ENCODE measurements at places on chromosomes 11 and 22.

GRCh38 chr11:11555208-11555607, 66.6 kb downstream of the GALNT18 start:
- DNase-seq = no peak

DNA sequence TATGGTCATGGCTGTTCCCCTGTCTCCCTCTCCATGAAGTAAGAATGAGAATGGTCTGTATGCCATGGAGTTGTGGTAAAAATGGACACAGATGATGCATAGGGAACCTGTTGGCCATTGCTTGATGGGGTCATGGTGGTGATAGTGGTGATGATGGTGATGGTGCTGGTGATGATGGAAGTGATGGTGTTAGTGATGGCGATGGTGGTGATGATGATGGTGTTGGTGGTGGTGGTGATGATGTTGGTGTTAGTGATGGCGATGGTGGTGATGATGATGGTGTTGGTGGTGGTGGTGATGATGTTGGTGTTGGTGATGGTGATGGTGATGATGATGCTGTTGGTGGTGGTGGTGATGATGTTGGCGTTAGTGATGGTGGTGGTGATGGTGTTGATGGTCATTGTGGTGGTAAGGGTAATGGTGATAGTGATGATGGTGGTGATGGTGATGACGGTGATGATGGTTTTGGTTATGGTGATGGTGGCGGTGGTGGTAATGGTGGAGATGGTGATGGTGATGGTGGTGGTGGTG, 5.1 kb upstream of the CACNA1I start:
- DNase-seq = no peak

- no peak for DNase-seq
Observed at GRCh38 chr11:80719292-80719646, 1278.4 kb upstream of the TENM4 start.

- DNase-seq = no peak
Observed at GRCh38 chr11:7449211-7449840, 36.0 kb upstream of the OLFML1 start.

DNA sequence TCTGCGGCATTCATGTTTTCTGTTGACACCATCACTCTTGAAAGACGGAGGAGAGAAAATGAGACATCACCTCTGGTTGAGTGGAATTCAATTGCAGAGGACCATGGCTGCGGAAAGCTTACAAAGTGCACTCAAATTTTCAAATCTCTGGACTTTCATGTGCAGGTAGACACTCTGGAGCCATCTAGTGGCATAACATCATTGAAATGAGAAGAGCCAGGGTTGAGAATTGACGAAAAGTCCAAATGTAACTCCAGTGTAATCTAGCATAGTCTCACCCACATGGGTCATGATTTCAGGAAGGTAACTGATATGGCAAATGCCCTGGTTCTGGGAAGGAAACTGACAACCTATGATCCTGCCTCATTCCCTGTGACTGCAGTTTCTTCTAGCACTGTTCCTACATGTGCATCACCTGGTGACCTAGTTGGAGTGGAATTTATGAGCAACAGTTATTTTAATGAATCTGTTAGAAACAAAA, 687.8 kb downstream of the KCNA4 start:
- DNase-seq = no peak

GRCh38 chr11:117189191-117189940, 9.8 kb upstream of the TAGLN start:
- no peak for DNase-seq

DNA sequence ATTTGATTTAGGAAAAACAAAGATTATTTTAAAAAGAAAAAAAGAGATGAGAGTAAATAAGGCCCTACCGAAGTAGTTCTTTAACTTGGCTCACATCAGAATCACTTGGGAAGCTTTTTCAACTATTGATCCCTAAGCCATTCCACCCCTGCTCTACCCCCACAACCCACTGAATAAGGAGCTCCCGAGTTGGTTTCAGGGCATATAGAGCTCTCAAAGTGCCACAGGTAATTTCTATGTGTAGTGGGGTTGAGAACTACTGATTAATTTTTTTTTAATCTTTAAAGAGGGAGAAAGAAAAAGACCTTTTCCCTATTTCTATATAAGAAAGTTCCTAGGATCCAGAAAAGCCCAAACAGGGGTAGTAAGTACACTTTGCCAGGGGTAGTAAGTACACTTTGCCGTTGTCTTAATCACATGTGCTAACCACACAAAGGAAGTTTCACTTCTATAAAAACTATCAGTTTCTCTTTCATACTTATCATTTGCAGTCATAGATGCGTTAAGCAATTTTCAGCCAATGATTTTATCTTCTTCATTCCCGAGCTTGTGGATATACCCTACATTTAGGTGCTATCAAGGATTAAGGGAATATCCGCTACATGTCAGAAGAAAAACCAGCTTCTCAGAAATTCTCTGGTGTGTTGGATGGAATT, 108.4 kb upstream of the ZC3H12C start:
- no peak for DNase-seq

DNA sequence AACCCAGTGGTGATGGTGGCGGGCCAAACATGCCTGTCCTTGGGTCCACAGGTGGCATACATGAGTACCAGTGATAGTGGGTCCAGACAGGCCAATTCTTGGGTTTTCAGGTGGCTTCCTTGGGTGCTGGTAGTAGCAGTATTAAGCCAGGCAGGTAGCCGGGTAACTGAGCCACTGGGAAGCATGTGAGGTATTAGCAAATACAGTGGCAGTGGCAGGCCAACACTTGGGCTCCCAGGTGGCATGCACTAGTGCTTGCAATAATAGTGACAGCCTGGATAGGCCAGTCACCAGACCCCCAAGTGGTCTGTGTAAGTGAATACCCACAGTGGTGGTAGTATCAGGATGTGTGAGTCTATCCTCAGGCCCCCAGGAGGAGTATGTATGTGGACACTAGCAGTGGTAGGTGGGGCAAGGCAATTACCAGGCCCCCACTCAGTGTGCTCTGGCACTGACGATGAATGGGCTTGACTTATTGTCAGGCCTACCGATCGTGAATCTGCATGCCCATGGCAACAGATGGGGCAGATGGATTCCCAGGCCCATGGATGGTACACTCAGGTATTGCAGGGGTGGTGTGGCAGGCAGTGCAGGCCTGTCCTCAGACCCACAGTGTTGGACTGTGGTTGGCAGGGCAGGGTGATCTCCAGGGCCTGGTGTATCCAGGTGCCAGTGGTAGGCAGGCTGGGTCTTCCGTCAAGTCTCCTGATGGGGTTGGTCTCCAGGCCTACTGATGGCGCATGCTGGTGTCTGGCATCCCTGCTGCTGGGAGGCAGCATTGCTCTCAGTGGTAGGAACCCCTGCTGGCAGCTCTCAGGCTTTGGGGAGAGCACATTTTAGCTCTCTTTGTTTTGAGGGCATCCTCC, 840.7 kb downstream of the FAM181B start:
- no peak for DNase-seq

GRCh38 chr22:38874529-38875222, 2.7 kb upstream of the CBX6 start:
- no peak for DNase-seq

DNA sequence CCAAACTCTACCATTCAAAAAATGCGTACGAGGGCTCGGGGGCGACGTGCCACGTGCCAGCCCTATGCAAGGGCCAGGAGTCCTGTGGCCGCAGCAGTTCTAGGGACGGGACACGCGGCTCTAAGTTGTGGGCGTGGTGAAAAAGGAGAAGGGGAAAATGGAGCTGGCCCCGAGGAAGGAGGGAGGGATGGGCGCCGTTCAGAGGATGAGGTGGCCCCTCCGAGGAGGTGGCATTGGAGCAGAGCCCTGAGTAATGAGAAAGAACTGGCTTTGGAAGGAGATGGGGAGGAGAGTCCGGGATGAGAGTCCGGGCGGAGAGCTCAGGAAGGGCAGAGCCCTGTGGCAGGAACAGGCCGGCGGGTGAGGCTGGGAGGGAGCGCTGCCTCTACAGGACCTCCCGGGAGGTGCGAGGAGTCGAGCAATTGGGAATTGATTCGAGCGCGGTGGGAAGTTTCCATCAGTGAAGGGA, 21.0 kb downstream of the OTUB1 start:
- DNase-seq = no peak

- DNase-seq = no peak
Observed at GRCh38 chr11:20671856-20672546, 2.6 kb downstream of the NELL1 start.

DNA sequence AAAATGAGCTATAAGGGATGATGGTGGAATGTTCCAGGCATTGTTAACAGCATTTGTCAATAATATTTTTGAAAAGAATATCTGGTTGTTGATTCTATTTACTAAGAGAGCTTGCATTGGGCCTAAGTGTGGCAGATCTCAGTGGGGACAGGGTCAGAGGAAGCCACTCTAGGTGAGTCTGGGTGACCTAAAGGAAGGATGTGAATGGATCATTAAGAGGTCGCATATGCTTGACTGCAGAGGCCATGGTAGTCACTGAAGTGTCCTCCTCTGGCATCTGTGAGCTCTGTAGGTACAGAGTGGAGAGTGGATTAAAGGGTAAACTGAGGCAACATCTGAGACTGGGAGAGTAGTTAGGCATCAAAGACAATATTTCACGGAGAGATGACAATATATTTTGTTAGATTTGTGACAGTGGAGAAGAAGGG, 37.9 kb upstream of the TOP3B start:
- no peak for DNase-seq

DNA sequence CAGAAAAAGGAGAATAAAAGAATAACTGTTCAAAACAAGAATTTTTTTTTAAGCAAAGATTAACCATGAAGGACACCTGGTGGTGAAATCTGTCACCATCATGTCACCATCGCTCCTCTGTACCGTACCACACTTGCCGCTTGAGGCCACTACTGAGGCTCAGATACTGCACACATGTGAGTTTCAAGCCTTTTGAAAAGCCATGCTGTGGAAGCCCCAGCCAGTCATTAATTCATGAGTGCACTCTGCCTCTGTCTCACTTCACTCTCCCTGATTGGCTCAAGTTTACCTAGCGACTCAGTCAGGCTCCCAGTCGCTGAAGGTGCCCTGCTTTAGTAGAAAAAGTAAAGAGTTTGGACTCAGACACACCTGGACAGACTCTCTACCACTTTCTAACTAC, 6.6 kb upstream of the MS4A12 start:
- DNase-seq = no peak

Data from left renal cortex interstitium (tissue), 4 donors.